Naive thymus-derived CD8-positive, alpha-beta T cell (primary cell): ENCODE measurements at places on chromosomes 2 and 18.
A peak's percentile ranks its signal among the peaks of the same experiment; 100 is the strongest.

- H3K4me3 ChIP-seq: no peak overlapping the region
- DNase-seq: no peak
- H3K27me3 ChIP-seq: no peaks in the 10 kb centered on the region
- no peak overlapping the region for H3K27ac ChIP-seq
- peaks cover 7% of the 10 kb centered on the region for H3K4me1 ChIP-seq
Measured at GRCh38 chr2:177542396-177542795, 149.8 kb downstream of the AGPS start.

DNA sequence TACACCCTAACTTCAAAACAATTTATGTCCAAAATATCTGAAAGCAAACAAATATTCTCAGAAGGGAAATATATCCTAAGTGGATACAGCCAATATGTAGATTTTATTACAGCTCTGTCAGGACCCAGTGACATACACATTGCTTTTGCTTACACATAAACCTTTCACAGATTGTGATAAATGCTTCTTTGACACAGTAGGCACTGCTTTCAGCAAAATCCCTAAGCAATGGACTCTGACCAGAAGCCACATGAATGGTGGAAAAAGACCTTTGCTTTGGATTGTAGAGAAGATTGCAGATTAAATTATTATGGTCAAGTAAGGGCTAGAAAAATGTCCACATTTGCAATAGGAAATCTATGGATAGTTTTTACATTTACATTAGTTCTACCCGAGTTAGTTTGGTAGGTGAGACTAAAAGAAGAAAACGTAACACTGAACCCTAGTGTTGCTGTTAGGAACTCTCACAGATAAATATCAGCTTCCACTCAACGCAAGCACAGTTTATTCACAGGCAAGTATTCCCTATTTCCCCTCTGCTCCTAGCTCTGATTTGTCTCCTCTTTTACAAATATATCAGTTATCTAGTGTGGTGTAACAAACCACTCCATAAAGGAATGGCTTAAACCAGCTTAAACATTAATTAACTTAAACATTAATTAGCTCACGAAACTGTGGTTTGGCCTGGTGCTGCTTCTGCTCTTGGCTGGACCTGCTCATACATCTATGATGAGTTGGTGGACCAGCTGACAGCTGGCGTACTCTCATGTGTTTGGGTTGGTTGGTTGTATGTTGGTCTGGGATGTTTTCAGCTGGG, 23.6 kb upstream of the SERPINE2 start:
- H3K4me1 ChIP-seq: no peaks in the 10 kb centered on the region
- no peaks in the 10 kb centered on the region for H3K27me3 ChIP-seq

DNA sequence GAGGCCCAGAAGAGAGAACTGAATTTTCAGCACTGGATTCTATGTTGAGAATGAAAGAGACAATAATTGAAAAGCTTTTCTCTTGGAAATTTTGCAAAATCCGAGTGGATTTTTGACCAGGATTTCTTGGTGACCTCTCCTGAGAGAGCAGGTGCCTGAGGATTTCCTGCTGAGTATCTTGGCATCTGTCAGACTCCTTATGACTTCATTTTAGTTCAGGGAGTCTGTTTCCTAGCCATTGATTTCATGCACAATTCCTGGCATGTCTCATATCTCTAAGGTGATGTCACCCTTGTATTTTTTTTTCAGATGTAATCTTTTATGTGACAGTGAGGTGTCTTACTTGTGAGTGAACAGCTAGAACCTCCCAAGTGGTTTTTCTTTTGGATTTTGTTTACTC, 195.9 kb downstream of the NEDD4L start:
- H3K4me1 ChIP-seq: no peaks in the 10 kb centered on the region
- no peaks in the 10 kb centered on the region for H3K27me3 ChIP-seq
- no peak for DNase-seq
- no peak overlapping the region for H3K4me3 ChIP-seq

DNA sequence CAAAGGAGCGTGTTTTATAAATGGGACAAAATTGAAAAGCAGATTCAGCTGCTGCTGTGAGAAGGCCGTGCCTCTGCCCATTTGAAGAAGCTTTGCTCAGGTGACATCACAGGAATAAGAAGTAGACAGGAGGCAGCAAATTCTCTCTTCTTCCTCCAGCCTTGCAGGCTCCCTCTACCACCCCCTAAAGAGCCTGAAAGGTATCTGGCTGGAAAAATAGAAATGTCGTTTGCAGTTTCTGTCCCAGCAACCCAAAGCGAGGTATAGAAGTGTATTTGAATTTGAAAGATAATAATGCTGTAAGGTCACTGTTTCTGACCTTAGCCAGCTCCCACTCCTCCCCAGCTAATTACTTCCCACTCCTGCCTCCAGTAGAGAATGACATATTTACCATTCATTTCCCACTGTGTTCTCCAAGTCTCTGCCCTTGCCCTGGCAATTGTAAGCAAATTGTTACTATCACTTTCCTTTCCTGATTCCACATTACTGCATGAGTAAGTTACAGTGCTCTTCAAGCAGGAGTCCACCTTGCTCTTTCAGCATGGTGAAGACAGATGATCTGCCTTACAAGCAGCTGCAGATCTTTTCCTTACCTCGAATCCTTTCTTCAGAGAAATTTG, 56.8 kb upstream of the RASGRP3 start:
- no peak for DNase-seq
- H3K4me3 ChIP-seq: no peak overlapping the region
- no peak overlapping the region for H3K27ac ChIP-seq

GRCh38 chr18:35682281-35682867, 100.8 kb downstream of the GALNT1 start:
- no peak overlapping the region for H3K27ac ChIP-seq
- no peaks in the 10 kb centered on the region for H3K4me1 ChIP-seq
- no peak overlapping the region for H3K4me3 ChIP-seq
- H3K27me3 ChIP-seq: no peaks in the 10 kb centered on the region
- peaks cover 25% of the 10 kb centered on the region for H3K36me3 ChIP-seq
- no peak for DNase-seq

DNA sequence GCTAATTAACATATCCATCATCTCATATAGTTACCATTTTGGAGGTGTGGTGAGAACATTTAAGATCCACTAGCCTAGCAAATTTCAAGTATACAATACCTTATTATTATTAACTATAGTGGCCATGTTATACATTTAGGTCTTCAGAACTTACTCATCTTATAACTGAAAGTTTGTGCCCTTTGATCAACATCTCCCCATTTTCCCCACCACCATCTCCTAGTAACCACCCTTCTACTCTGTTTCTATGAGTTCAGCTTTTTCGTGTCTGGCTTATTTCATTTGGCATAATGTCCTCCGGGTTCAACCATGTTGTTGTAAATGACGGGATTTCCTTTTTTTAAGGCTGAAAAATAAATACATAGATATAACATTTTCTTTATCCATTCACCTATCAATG, 15.9 kb downstream of the NEURL3 start:
- no peaks in the 10 kb centered on the region for H3K36me3 ChIP-seq
- peaks cover 32% of the 10 kb centered on the region for H3K4me1 ChIP-seq
- no peak for DNase-seq
- no peak overlapping the region for H3K27ac ChIP-seq
- no peaks in the 10 kb centered on the region for H3K27me3 ChIP-seq

DNA sequence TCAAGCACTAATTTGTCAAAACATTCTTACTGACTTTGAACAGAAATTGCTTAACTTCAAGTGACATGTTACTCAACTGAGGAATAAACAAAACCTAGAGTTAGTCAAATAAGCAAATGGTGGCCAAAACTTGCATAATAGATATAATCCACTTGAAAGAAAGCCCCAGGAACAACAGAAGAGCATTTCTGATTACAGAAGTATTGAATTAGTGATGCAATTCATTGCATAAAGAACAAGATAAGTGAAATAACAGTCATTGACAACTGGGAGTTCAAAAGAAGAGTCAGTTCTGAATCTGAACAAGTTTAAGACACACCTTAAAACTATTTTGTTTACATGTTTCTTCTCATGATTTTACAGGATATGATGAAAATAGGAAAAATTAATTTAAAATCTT, 30.8 kb downstream of the COBLL1 start:
- DNase-seq: no peak
- no peaks in the 10 kb centered on the region for H3K4me1 ChIP-seq
- H3K4me3 ChIP-seq: no peak overlapping the region

- H3K27ac ChIP-seq: no peak overlapping the region
- no peaks in the 10 kb centered on the region for H3K27me3 ChIP-seq
- H3K4me3 ChIP-seq: no peak overlapping the region
- H3K36me3 ChIP-seq: peaks cover 74% of the 10 kb centered on the region
- H3K4me1 ChIP-seq: no peaks in the 10 kb centered on the region
Measured at GRCh38 chr2:43266711-43267111, 40.3 kb upstream of the ZFP36L2 start.

- H3K27ac ChIP-seq: no peak overlapping the region
- no peak overlapping the region for H3K4me3 ChIP-seq
- H3K27me3 ChIP-seq: peaks cover 5% of the 10 kb centered on the region
- H3K4me1 ChIP-seq: no peaks in the 10 kb centered on the region
- H3K36me3 ChIP-seq: peaks cover 11% of the 10 kb centered on the region
Measured at GRCh38 chr2:99634234-99634633, 144.4 kb upstream of the REV1 start.

GRCh38 chr18:33062834-33063364, 290.1 kb upstream of the KLHL14 start:
- peaks cover 4% of the 10 kb centered on the region for H3K36me3 ChIP-seq
- no peak overlapping the region for H3K27ac ChIP-seq
- H3K27me3 ChIP-seq: no peaks in the 10 kb centered on the region
- H3K4me3 ChIP-seq: no peak overlapping the region
- no peaks in the 10 kb centered on the region for H3K4me1 ChIP-seq

DNA sequence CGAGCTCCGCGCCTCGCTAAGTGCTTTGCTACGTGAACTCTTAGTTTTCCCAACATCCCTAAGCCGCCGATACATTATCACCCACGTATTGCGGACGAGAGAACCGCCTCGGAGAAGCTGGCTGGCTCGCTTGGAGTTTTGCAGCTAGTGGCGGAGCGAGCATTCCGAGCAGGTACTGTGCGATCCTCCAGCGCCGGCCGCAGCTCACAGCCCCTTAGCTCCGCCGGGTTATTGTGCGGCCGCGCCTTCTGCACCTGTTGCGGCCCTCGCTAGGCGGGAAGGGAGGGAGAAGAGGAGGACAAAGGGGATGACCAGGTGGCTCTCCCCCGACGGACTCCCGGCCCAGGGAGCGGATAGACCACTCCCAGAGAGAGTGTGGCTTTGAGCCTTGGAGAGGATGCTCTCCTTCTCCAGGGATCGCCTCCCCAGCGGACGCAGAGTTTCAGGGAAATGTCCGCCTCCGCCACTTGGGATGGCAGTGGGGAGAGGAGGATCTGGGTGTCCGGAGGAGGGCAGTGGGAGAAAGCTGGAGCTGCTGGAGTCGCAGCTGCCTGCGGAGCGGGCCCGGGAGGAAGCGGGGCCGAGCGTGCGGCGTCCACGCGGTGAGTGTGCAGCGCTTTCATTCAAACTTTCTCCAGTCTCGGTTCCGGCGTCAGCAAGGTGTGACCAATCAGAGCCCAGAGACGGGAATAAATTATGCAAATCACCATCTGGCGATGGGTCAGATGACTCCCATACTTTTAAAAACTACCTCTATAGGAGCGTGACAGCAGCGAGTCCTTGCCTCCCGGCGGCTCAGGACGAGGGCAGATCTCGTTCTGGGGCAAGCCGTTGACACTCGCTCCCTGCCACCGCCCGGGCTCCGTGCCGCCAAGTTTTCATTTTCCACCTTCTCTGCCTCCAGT, at the start of gene LIPG:
Gene LIPG, plus strand, starts transcription at position 769 of the 905 bp plus-strand sequence. CDS start 252 bp downstream, outside the sequence.
- peak; percentile 27 for DNase-seq
- H3K4me1 ChIP-seq: peaks cover 31% of the 10 kb centered on the region
- H3K4me3 ChIP-seq: peak within 1 kb of the TSS; percentile 83
- no peaks in the 10 kb centered on the region for H3K36me3 ChIP-seq

GRCh38 chr2:173347305-173348168, 7.1 kb upstream of the CDCA7 start:
- no peaks in the 10 kb centered on the region for H3K4me1 ChIP-seq
- no peak overlapping the region for H3K27ac ChIP-seq
- H3K4me3 ChIP-seq: no peak overlapping the region
- peaks cover 9% of the 10 kb centered on the region for H3K27me3 ChIP-seq
- no peak for DNase-seq
- no peaks in the 10 kb centered on the region for H3K36me3 ChIP-seq

DNA sequence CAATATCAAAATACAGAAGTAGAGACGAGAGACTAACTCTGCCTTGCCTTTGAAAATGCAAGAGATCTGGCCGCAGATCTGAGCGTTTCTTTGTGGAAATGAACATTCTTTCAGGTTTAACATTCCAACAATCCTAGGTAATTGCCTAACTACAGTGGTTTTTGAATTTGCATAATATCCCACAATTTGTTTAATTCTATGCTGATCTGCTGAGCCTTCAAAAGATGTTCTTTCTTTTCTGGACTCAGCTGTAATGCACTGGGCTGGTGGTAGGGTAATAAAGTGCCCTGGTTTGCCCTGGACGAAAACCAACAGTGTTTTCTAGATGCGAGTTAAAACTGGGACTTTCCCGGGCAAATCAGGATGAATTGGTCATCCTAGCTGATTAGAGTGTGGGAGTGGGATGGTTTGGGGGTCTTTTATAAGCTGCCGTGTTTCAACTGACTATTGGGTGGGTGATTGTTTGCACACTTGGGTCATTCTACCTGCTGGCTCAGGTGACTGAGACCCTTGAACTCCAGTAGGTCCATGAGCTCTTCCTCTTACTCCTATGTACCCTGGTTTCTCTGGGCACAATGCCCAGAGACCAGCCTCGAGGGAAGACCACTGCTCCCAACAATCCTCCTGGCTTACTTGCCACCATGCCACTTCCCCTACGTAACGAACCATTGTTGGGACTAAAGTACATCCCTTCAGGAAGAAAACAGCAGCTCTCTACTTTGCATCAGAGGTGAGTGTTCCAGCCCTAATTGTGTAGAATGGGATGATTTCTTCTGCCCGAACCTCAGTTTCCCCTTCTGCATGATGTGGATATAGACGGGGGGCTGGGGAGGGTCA, 3.4 kb upstream of the PAX8 start:
- no peaks in the 10 kb centered on the region for H3K36me3 ChIP-seq
- H3K4me3 ChIP-seq: no peak overlapping the region
- DNase-seq: no peak
- H3K4me1 ChIP-seq: peaks cover 7% of the 10 kb centered on the region

GRCh38 chr2:191158747-191159146, 8.0 kb upstream of the STAT4 start:
- no peaks in the 10 kb centered on the region for H3K36me3 ChIP-seq
- no peaks in the 10 kb centered on the region for H3K27me3 ChIP-seq
- H3K4me3 ChIP-seq: no peak overlapping the region
- no peak overlapping the region for H3K27ac ChIP-seq
- H3K4me1 ChIP-seq: peaks cover 12% of the 10 kb centered on the region

GRCh38 chr2:28665041-28665704, 86.5 kb upstream of the PPP1CB start:
- H3K27ac ChIP-seq: no peak overlapping the region
- H3K27me3 ChIP-seq: no peaks in the 10 kb centered on the region
- no peaks in the 10 kb centered on the region for H3K36me3 ChIP-seq
- H3K4me1 ChIP-seq: peaks cover 6% of the 10 kb centered on the region

DNA sequence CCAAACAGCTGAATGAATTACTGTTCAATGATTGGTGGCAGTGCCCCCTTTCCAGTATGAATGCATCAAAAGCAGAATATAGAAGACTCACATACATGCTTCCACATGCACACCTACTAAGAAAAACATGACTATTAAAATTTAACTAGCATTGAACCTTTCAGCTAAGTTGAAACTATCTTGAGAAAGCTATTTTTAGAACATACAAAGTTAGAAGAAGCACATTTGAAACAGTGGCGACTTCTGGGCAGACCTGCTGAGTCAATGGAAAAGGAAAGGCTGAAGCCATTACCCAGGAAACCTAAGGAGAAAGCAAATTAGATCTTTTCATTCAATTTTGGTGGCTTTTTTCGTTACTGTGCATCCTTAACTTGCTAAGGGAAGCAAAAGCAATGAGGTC, 55.9 kb downstream of the PLA2R1 start:
- no peak overlapping the region for H3K4me3 ChIP-seq
- H3K36me3 ChIP-seq: no peaks in the 10 kb centered on the region
- no peak overlapping the region for H3K27ac ChIP-seq
- no peaks in the 10 kb centered on the region for H3K4me1 ChIP-seq
